ENCODE measurements at places on chromosomes 16 and 17. TPM values are rescaled to one million over a fixed set of nuclear protein-coding genes. Genes with fewer than 3 reads are reported as not detected.

The HSDL1 gene
- 12.3 TPM for polyA plus RNA-seq

The GP1BA gene
- polyA plus RNA-seq = 0.26 TPM

The TNFRSF17 gene
- polyA plus RNA-seq = 83.0 TPM

The SGCA gene
- polyA plus RNA-seq = 2.9 TPM

The MEAK7 gene
- polyA plus RNA-seq = 8.2 TPM
